ENCODE measurements at places on chromosomes 6 and 20.

GRCh38 chr20:40427026-40427425, 262.0 kb downstream of the MAFB start:
- no peak for DNase-seq

- DNase-seq: no peak
Observed at GRCh38 chr20:51622004-51622874, 79.7 kb upstream of the NFATC2 start.

DNA sequence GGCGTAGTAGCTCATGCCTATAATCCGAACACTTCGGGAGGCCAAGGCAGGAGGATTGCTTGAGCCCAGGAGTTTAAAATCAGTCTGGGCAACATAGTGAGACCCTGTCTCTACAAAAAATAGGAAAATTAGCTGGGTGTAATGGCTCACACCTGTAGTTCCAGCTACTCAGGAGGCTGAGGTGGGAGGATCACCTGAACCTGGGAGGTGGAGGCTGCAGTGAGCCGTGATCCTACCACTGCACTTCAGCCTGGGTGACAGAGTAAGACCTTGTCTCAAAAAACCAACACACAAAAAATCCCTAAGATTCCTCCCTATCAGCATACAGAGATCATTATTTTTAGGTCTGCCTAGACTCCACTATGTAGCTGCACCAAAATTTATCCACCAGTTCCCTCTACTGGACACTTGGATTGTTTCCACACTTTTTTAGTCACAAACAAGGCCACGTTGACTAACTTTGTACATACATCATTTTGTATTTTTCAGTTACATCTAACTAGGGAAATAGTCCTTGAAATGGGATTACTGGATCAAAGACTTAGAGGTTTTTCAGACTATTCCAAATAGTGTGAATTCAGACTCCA, 3.6 kb upstream of the PHF1 start:
- DNase-seq: no peak

GRCh38 chr6:82419132-82419581, 55.5 kb downstream of the TPBG start:
- peak; percentile 11 for DNase-seq

- DNase-seq: no peak
Observed at GRCh38 chr20:51365670-51366069, 176.8 kb downstream of the NFATC2 start.

DNA sequence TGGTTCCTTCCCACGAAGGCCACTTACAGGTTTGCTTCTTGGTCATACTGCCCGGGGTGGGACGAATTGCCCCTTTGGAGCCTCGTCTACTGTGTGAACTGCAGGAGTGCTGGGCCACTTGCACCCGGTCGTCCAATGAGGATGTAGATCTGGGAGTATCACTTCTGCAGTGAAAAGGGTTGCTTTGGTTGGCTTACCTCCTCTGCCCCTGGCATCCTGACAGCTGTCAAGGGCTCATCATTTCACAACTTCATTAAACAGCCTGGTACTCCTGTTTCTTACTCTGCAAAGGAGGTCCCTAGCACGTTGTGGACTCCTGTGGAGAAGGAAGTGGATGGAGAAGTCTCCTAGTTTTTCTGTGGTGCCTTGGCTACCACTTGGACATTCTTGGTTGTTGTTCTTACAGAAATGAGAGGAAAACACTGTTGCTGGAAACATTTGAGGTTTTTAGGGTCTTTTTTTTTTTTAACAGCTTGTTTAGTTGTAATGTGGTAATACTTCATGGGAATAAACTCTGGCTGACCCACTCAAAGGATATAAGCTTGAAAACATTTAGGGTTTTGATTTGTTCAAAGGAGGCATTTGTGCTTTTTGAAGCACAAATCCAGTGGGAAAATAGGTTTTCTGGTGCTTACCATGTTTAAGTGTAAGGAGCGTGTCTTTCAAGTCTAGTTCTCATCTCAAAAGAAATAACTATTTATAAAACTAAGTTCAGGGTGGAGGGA, 60.7 kb downstream of the AKAP12 start:
- DNase-seq: no peak

DNA sequence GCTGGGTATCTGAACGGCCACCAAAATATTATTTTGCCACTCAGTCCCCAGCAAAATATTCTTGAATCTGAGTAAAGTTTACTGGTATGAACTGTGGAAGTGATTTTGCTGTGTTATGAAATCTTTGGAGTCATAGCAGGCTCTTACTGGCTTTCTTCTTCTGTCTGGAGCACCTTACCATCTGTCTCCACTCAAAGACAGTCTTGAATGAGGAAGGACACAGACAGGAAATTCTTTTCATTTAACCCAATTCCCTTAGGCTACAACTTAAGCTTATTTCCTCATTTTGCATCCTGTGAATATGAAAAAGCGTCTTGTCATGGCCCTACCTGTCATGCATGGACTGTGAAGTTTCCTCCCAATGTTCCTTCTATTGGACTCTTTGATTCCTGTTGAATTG, 24.7 kb downstream of the FNDC1 start:
- no peak for DNase-seq

- no peak for DNase-seq
Observed at GRCh38 chr6:122472022-122472340, 374 bp upstream of the SERINC1 start.

GRCh38 chr20:23614163-23614562, 8.4 kb upstream of the CST9 start:
- DNase-seq: no peak

DNA sequence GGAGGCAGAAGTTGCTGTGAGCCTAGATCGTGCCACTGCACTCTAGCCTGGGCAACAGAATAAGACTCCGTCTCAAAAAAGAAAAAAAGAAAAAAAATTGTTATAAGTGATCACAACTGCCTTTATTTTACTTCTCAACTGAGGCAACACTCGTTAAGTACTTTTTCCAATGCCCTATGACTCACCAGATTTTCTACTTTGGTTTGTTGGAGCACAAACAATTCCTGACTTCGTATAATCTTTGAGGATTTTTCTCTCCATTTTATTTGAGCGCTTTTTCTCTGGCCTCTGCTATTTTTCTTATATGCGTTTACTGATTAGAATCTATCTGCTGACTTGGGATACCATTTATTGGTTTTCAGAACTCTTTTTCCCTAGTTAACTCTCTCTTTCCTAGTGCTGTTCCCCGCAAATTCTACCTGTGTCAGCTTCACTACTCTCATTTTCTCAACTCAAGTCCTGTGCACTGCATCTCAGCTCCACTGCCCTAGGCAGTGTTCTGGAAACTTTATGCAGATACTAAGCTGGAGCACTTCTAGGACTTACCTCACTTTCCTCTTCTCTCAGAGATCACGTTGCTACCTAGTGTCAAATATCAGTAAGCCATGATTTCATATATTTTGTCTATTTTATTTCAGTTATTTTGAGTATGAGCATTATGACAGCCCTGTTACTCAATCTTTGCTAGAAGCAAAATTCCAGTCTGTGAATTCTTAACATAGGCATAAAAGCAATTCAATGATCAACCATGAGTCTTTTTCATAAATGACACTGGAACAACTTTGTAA, 1120.1 kb upstream of the CITED2 start:
- no peak for DNase-seq

DNA sequence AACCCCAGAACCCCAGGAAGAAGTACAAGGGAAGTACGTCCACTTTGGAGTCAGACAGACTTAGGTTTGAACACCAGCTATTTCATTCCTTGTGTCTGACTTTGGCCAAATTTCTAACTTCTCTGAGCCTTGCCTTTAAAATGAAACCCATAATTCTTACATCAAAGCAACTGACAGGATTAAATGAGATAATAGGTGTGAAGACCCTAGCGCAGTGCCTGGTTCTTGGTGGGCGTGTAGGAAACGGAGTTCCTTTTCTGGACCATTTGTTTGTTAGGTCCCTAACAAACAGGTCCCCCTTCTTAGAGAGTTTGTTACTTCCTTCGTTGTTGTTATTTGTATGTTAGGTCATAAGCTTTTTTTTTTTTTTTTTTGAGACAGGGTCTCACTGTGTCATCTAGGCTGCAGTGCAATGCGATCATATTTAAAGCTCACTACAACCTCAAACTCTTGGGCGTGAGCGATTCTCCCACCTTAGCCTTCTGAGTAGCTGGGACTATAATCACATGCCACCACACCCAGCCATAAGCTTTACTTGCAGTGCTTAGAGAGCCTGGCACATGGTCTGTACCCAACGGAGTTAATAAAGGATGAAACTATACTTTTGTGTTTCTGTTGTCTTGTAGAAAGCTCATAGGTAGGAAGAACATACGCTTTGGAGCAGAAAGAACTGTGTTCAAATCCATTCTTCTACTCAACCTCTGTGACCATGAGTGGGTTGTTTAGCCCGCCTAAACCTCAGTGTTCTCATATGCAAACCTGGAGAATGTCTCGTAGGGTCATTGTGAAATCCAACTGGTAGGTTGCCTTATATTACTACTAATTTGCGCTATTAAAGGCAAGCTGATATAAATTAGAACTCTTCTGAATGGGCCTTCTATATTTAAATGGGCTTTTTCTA, 21.8 kb upstream of the MROH8 start:
- no peak for DNase-seq

DNA sequence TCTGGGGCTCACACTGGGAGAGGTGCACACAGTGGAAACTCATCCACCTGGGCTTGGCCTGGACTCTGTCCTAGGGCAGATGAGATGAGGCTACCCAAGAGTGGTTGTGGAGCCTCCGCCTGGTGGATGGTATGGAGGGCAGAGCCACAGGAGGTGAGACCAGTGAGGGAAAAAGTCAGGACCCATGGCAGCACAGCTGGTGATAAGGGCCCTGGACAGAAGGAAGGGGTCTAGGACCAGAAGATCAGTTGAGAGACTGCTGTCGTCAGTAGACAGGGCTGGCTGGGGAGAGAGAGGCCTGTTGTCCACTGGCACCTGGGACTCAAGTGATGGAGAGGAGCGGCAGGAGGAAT, 29.8 kb downstream of the PLCG1 start:
- DNase-seq: no peak

DNA sequence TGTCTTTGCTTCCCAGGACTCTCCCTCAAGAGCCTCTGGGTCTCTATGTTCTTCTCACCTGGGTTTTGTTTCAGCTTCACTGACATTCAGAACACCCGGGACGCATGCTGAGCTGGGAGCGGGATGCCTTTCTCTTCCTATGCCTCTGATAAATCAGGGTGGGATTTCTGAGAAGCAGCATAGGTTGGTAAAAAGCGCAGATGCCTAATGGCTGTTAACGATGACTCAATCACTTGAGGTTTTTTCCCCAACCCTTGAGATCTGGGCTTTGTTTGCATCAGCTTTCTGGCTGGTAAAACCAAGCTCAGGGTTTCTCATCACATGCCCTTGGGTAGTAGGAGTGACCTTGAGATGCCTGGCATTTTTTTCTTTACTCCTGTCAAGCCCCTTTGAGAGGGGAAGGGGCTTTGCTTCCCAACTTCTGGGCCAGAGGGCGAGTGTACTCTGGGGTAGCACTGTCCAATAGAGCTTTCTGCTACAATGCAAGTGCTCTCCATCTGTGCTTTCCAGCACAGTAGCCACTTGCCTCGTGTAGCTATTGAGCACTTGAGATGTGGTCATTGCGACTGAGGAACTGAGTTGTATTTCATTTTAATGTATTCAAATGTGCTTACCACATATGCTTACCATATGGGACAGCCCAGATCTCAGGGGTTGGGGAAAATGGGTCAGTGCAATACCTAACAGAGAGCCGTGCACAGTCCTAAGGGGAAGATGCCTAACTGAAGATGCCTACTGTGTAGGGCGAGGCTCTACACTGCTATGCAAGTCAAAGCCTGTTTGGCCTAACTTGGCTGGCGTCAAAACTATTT, 69.1 kb downstream of the PPP1R14C start:
- DNase-seq: no peak

DNA sequence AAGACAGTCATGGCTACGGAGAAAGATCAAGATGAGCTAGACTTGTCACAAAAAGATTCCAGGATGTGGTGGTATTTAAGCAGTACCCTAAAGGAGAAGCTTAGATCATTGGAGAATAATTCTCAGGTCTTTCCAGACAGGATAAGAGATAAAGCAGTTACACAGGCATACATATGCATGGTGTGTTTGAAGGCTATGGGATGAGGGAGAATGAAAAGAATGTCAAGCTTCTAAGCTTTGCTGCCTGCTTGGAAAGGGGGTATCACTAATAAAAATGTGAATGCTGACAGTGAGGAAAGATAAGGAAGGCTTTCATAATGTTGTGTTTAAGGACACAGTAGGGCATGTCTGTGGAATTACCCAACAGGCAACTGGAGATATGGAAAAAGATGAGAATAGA, 28.1 kb downstream of the RWDD2A start:
- DNase-seq: no peak

DNA sequence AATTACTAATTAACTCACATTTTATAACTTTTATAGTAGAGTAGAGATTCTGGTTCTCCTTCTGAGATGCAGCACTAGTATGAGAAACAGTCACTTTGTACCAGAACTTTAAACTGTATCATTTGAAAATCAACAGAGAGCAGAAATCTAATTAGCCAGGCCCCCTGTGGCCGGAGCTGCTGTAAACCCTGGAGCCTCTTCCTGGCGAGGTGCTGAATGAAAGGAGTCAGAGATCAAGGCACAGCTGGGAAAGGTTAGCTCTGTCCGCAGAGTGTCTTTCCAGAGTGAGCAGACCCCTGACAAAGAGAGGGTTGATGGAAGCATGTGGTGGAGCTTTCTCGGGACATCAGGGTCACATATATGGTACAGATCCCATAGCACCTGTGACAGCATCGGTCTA, 703.8 kb downstream of the RFPL4B start:
- no peak for DNase-seq

DNA sequence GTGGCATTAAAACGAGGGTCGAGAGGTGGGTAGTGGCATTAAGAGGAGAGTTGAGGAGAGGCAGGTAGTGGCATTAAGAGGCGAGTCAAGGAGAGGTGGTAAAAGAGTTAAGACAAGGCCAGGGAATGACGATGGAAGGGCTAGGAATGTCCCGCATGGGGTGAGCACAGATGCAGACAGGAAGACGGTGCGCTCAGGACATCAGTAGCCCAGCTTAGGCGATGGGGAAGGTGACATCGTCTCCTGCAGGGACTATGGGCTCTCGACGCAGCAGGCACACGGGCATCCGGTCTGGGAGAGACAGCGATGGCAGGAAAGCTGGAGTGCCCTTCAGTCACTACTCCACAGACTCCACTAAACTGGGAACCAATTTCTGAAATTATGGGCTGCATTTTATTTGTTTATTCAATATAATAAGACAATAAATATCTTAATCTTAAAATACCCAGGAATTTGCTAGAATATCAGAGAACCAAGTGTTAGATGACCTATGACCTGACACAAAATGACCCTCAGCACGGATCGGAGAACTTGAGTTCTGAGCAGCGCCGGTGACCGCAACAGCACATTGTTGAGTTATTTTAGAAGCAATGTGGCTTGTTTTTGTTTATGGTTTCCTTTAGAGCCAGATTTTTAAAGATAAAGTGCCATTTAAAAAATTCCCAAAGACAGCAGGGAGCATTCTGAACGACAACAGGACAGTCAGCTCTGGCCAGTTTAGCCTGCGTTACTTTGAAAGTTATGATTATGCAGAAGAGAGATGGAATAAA, 177.7 kb downstream of the SMOC2 start:
- DNase-seq: no peak

DNA sequence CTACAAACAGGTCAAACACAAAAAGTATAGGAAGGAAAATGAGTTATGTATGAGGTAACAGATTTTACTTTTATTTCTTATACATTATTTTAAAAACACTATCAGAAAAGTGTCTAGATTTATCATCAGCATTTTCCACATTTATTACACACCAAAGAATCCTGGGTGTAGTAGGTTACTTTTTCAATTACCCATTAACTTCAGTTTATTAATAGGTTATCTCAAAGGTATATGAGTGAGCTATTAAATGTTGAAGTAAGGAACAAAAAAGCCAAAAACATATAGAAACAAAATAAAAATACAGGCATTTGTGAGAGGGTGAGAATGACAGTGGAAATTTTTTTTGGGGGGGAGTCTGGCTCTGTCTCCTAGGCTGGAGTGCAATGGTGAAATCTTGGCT, 150.5 kb downstream of the SIM1 start:
- DNase-seq: no peak

Data from GM13976 (cell line).